ENCODE measurements at places on chromosomes 4 and X.

DNA sequence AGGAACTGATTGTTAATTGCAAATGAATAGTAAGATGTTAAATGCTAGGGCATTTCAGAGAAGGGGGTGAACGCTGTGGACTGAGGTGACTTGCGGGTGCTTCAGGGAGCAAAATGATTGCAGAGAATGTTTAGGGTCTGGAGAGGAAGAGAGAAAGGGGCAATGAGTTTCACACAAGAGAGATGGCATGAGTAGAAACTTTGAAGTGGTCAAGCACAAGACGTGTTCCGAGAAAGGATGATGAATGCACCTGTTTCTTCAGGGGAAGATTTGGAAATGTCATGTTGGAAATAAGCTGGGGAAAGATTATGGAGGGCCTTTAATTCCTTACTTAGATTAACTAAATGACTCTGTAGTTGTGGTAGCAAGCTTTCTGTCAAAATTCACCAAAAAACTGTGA is 43.4 kb downstream of the DTHD1 start:
- no peak for DNase-seq

GRCh38 chrX:133267621-133268020 is 49.5 kb upstream of the TFDP3 start:
- no peak for DNase-seq

DNA sequence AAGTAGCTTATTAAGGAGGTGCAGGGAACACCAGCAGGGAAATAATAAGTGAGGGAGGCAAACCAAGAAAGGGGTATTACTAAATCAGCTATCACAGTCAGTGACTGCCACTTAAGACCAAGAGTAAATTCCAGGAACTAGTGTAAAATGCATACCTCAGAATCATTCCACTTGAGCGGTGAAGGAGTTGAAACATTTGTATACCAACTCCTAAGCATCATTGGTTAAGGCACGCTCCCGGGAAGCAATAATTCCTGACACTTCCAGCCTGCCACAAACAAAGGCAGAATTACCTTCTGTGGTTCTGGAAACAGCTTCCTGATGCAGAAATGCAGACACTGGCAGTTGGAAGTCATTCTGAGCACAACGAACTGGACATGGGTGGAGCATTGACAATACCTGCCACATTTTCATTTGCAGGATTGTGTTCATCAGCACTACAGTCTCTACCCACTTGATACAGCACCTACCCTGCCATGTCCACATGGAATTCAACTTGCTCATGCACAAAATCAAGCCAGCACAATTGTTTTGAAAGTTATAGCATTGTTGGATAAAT is 82.1 kb downstream of the PPP1R2C start:
- DNase-seq, result no peak

DNA sequence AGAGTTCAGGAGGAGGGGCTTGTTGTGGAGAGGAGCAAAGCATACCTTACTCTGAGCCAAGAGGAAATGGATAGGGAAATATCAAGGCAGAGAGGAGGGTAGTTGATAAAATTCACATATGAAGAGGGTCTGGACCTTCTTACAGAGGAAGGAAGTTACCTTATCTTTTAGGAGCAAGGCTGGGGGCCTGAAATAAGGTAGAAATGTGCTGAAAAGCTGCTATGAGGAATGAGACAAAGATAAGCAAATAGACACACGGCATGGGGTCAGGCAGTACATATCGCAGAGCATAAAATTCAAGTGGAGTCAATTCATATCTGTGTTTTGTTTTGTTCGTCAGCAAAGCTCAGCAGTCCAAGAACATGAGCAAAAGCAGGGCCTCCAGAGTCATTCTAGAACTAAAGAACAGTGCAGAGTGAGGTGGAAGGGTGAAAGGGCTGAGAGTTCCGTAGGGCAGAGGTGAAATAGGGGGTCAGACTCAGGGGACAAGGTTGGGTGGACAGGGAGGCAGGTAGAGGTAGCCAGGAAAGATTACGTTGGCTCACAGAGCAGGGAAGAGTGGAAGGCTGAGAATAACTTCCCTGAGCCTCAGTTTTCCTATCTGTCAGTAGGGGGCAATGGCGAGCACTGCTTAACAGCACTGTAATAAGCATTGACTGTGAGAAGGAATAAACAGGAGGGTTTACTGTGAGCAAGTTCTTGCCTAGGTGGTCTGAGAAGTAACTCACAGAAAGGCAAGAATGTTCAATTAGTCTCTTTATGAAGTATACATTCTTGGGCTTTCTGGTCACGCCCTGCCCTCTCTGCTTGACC is 9.2 kb downstream of the VSIG4 start:
- no peak for DNase-seq

- no peak for DNase-seq
Measured at GRCh38 chrX:33132569-33132968, 78.8 kb downstream of the DMD start.

GRCh38 chrX:3017492-3017891 is 11.1 kb downstream of the ARSH start:
- no peak for DNase-seq

DNA sequence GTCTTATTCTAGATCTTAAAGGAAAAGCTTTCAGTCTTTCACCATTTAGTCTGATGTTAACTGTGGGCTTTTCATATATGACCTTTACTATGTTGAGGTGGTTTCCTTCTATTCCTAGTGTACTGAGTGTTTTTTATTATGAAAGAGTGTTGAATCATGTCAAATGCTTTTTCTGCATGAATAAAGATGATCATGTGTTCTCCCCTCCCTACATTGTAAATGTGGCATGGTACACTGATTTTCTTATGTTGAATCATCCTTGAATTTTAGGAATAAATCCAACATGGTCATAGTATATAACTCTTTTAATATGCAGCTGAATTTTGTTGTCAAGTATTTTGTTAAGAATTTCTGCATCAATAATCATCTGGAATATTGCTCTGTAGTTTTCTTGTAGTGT is 4.3 kb downstream of the CLGN start:
- DNase-seq, result no peak

GRCh38 chr4:532588-533317 is 33.7 kb downstream of the PIGG start:
- DNase-seq, result no peak

Measured in activated CD8-positive, alpha-beta memory T cell treated with anti-CD3 and anti-CD28 coated beads for 1 hour (primary cell).